ENCODE measurements at places on chromosomes 16 and 17.

DNA sequence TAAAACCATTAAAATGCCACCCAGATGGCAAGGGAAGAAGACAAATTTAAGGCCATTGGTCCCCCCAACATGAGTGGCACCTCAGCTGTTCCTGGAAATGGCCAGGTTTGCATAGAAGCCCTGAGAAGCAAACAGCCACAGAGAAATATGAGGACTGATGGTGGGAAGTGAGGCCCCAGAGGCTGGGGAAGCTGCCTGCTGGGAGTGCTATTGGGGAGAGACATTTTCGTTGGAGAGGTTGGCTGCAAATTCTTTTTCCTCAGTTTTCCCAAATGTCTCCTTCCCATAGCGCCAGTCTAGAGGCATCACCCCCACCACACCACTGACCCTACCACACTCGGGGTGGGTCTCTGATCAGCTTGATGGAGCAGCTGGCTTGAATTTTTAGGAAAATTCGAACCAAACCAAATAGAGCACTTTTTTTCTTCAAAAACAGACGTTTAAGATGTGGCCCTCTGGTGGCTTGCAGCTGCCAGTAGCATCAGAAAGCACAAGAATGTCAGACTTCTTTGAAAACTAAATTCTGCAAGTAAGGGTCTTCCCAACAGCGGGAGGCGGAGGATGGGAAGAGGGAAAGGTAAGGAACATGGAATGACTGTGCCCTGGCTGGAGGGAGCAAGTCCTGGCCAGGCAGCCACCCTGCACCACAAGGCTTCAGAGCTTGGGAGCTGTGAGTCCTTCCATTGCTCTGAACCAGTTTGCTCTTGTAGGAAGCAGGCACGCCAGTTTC lies 13.2 kb upstream of the SLC12A3 start:
- DNase-seq, result no peak

DNA sequence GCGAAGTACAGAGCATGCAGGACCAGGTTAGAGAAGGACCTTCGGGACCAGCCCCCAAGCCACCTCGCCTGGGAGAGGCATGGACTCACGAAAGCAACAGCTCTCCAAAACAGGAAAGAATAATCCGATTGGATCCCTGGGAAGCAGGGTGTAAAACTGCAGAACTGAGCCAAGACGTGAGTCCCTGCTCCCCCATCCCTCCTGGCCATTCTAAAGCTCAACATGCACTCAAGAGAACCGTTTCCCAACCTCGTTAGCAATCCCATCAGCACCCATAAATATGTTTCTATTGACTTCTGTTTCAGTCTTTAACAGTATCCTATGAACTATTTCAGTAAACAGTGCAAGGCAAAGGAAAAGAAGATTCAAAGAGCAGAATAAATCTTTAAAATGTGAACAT lies 167.0 kb downstream of the COPRS start:
- DNase-seq, result no peak

- DNase-seq, result peak; percentile 67
Measured at GRCh38 chr16:85028685-85029407, 1.3 kb downstream of the KIAA0513 start.

DNA sequence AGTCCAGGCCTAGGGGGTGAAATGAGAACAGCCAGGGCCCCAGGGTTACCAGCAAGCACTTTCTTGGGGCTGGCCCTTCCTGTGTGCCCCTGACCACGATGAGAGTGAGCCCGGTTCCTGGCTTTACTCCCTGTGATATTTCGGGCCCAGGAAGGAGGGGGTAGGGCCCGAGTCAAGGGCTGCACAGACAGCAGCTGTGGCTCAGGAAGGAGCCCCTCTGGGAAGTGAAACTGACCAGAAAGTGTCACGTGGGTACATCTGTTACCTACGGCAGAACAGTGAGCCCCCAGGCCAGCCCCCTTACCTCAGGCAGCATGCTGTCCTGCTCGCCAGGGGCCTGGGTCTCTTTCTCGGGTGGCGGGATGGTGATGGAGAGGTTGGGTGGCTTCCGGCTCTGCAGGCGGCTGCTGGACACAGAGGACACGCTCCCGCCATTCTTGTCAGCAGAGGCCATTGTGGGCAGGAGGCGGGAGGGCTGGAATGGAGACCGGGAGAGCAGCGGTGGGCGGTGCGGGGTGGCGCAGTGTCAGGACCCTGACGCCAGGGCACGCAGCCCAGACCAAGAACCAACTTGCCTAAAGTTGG lies 13.8 kb downstream of the AANAT start:
- no peak for DNase-seq

DNA sequence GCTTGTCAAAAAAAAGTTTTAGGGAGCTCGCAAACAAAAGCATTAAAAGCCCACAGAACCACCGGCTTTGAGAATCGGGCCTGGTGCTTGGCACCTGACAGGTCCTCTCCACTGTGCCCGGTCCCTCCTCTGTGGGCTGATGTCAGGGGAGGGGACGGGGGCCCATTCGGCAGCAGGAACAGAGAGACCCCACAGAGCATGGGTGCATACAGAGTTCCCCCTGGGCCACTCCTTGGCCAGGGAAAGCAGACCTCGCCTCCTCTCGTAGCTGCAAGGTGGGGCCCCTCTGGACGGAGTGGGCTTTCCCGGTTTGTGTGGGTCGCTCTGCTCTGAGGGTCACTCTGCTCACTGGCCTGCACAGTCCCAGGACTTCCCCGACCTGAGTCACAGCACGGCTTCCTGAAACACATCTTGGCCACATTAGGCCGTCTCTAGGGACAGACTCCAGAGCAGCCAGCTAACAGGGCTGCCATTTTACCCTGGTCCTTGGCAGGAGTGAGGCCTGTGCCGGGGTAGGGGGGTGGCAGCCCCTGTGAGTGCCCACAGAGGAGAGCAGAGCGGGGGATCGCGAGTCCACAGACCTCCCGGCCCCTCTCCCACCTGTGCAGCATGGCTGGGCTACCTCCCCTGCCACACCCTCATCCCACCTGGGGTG lies 11.1 kb downstream of the CBFA2T3 start:
- no peak for DNase-seq

DNA sequence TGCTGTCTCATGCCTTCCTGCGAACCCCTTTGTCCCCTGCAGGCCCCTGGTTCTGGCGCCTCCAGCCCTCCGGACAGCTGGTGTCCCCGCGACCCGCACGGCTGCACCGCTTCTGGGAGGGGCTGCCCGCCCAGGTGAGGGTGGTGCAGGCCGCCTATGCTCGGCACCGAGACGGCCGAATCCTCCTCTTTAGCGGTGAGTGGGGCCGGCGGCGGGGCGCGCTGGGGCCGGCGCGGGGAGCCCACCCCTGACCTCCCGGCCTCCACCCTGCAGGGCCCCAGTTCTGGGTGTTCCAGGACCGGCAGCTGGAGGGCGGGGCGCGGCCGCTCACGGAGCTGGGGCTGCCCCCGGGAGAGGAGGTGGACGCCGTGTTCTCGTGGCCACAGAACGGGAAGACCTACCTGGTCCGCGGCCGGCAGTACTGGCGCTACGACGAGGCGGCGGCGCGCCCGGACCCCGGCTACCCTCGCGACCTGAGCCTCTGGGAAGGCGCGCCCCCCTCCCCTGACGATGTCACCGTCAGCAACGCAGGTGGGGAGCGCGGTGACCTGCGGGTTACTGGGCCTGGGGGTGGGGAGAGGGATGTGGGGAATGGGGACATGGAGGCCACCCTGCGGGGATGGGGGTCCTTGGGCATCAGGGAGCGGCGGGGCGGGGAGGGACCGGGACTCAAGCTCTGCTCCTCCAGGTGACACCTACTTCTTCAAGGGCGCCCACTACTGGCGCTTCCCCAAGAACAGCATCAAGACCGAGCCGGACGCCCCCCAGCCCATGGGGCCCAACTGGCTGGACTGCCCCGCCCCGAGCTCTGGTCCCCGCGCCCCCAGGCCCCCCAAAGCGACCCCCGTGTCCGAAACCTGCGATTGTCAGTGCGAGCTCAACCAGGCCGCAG lies 7.1 kb upstream of the IL32 start:
- DNase-seq, result peak; percentile 61

DNA sequence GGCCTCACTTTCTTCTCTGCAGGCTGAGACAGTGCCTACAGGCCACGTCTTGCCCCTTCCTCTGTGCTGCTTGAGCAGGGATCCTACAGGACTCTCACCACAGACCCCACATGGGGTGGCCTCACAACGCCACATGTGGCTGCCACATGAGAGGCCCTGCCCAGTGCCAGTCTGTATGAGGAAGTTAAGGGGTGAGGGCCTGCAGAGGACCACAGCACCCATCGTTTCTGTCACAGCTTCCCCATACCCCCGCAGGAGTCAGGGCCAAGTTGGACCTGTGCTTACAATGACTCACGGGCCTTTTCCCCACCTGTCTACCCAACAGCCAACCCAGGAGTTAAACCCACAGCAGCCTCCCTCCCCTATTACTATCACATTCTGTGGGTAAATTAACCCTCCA lies 2.9 kb upstream of the GSDMB start:
- no peak for DNase-seq

DNA sequence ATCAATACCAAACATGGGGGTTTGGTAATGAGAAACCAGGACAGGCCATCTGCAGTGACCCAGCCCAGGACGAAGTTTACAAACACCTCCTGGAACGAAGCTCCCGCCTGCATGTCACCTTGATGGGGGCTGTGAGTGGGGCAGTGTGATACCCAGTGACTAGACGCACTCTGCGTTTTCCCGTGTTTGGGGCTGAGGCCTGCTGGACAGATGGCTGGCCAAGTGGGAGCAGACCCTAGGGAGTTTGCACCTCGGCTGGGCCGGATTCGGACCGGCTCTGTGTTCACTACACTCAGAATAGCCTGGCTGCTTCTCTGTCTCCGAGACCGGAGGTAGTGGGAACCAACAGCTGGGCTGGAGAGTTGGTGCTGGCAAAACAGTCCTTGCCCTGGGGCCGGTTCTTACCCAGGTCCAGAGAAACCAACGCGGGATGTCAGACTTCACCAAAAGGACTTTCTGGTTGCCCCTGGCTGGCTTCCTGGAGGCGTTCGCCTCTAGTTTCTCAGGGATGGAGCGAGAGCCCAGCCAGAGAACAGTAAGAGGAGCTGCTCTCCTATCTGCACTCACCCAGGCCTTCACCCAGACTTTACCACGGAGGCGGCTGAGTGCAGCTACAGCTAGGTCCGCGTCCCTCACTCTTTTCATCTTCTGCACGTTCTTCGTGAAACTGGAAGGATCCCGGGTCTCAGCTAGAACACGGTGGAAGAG lies 20.4 kb downstream of the CARHSP1 start:
- no peak for DNase-seq

- no peak for DNase-seq
Measured at GRCh38 chr16:49594685-49595498, 221.3 kb downstream of the C16orf78 start.

GRCh38 chr17:27624539-27624938 lies 6.4 kb upstream of the LGALS9 start:
- DNase-seq, result no peak

GRCh38 chr16:69078073-69078472 lies 27.4 kb upstream of the HAS3 start:
- no peak for DNase-seq

DNA sequence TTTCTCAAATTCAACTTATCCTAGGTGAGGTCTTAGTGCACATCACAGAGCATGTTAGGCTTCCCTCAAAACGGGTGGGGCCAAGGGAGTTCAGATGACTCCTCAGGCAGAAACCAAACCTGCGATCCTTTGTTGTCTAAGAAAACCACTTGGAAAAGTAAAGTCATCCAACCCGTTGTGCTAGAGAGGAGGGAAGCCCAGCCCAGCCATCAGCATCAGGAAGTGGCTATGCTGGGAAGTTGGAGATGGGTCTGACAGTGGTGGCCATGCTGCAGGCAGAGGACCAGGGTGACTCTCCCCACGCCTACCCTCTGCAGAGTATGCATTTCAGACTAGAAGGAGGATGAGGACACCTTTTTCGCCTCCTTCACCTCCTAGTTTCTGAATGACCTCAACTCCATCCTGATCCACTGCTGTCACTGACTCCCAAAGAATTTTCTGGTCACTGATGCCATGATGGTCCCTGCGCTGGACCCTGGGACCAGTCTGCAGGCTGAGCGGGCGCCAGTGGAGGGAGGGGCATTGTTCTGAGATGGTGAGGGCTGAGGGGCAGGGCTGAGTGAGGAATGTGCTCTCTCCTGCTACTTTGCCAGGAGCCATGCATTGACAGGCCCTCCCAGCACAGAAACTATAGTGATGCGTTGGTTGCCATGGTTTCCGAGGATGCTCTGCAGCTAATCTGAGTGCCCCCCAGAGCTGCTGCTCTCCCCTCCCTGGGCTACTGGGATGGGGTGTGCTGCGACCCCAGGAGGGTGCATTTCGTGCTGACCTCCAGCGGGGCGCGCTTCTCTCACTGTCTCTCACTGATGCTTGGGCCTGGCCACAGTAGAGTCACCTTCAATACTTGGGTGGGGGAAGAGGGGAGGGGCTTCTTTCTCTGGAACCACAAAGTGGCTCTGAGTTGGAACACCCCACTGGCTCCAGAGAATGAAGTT lies 20.4 kb downstream of the ALOX12B start:
- DNase-seq, result no peak

- no peak for DNase-seq
Measured at GRCh38 chr16:71658771-71659170, 32.8 kb downstream of the MARVELD3 start.

DNA sequence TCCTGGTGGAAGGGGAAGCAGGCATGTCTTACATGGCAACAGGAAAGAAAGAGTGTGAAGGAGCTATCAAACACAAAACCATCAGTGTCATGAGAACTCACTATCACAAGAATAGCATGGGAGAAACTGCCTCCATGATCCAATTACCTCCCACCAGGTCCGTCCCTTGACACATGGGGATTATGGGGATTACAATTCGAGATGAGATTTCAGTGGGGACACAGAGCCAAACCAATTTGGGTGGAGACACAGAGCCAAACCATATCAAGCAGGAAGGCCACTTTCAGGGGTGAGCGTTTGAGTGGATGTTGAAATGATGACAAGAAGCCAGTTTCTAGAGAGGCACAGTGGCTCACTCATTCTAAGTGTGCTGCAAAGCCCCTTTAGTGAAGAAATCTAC lies 143.8 kb downstream of the CPPED1 start:
- DNase-seq, result no peak

DNA sequence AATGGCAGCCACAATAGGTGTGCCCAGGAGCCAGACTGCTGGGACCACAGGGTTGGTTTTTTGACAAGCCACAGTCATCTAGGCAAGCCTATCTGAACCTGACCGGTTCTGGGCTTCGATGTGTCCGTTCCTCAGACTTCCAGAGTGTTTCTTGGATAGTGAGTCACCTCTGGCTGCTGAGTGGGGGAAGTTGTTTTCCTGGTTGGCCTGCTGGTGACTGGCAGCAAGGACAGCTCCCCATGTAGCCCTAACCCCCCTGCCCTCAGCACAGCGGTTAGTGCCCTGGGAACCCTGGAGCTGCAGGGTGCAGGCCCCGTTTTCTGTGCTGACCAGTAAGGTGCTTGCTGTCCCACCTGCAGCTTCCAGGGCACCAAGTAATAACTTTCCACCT lies 65.5 kb downstream of the PLD6 start:
- DNase-seq, result no peak
